Activated CD4-positive, alpha-beta T cell treated with anti-CD3 and anti-CD28 coated beads, Interleukin-2, amount 10 ng/mL, durations not matched to agents 24 days and 14 days (primary cell): ENCODE measurements at places on chromosomes 12 and 14.
A peak's percentile ranks its signal among the peaks of the same experiment; 100 is the strongest.

- DNase-seq: no peak
These were observed at the start of gene CCDC60 for GRCh38 chr12:119334430-119335170. Gene CCDC60 (plus strand): TSS chr12:119334729. CDS start chr12:119335177, 448 bp downstream.

GRCh38 chr12:105860561-105861207 lies 278.1 kb downstream of the NUAK1 start:
- no peak for DNase-seq

DNA sequence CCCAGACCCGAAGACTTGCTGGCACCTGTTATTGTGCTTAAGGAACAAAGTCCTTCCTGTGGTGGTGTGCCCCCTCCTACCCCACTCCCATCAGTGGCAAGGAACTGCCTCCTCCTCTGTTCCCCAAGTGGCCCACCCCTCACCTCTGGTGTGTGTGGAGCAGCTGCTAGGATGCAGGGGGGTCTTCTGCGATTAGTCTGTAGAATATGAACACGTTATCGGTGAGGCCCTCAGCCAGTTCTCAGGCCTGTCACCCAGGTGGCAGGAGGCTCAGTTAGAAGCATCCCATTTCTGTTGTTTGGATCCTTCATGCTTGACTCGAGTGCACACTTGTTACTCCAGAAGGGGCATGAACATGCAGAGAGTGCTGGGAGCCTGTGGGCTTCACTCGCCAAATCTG lies 39.3 kb downstream of the RAB35 start:
- no peak for DNase-seq

GRCh38 chr12:3552726-3553045 lies 61.7 kb downstream of the PRMT8 start:
- DNase-seq: no peak

- DNase-seq: peak; percentile 41
These were observed 8.5 kb upstream of the VASH1 start for GRCh38 chr14:76752744-76753143.

DNA sequence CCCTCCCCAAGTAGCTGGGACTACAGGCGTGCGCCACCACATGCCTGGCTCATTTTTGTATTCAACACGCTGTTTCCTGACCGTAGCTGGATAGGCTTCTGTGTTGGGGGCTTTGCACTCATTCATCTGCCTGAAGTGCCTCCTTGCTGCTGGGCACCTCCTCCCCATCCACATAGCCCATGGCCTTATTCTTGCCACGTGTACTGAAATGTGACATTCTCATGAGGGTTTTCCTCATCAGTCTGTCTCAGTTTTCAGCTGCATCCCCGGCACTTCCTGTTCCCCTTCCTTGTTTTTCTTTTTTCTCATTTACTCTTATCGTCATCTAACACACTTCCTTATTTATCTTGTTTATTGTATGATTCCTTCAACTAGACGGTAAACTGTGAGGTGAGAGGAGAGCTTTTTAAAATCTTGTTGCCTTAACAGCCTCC lies 36.6 kb downstream of the RCOR1 start:
- DNase-seq: no peak
